MG63 (cell line): ENCODE measurements at places on chromosomes 7 and 10.

DNA sequence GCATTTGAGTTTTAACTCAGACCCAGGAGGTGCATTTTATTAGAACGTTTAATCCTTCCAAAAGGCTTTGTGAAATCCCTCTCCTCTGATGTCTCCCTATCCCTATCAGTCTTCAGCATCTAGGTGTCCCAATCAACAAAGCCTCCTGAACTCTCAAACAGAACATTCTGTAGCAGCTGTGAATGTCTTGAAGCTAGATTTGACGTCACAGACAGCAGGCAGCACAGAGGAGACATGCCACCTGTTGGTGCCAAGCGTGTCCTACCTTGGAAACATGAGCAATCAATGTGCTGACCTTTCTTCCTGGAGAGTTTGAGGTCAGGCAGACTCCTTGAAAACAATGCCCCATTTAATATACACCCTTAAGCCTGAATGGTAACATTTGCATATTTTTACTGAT lies 125.5 kb downstream of the RNLS start:
- no peak for DNase-seq

DNA sequence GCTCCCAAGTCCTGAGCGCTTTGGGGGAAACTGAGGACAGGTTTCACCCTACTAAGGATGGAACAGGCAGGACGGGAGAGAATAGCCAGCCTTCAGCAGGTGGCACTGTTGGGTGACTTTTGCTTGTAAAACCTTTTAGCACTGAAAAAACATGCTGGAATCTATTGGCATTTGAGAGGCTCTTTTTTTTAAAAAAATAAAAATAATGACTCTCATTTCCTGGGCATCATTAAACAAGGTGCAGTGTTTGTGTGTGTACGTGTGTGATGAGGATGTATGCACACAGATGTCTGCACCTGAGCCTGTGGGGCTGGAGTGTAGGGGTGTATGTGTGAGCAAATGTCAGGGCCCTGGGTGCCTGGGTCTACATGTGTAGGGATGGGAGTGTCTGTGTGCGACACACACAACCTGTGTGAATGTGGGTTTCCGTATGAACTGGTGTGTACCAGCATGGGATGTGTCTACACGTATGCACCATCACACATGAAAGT lies 177.9 kb downstream of the RPS24 start:
- DNase-seq, result peak; percentile 47

DNA sequence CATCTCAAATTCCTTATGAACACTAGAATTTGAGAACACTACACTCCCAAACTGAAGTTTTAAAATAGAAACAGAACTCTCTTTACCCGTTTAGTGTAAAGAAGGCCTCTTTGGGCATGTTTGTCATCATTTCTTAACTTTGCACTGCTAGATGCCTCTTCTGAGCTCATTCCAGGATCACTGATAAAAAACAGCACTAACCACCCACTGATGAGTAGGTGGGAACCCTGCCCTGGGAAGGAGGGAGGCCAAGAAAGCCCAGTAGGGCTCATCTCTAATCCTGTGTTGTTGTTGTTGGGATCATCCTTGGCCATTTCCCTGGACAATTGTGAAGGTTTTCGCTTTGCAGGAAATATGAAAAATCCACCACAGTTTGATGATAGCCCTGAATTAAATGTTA lies 68.2 kb downstream of the CUBN start:
- DNase-seq, result peak; percentile 90

GRCh38 chr10:124419635-124420034 lies 912 bp upstream of the OAT start:
- no peak for DNase-seq

DNA sequence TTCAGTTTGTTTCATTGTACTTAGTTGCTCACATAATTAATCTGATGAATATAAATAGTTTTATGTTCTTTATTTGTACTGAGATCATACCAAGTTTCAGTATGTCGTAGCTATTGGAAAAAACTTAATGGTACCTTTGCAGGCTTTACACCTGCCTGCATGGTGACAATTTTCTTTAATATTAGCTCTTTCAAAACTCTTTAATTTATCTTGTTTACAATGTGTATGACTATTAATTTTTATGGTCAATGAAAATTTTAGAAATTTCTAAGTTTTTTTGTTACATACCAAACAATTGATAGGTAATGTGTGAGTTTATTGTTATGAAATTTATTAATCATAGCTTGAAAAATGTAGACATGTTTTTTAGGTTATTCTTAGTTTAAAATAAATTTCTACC lies 4.0 kb downstream of the DYNC2I1 start:
- DNase-seq, result no peak

DNA sequence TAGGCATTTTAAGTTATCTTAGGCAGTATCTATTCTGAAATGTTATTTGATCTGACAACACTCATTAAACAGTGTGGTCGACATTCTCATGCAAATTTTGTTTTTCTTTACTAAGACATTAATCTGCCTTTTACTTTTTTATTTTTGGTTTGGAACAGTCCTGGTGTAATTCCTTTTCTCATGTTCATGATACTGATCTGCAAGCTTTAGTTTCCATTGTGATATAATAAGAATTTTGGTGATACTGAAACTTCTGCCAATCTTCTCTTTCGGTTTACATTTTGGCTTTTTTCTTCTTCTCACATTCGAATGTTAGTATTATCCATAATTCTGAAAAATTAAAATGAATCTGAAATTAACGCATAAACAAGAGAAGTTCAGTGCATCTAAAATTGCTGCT lies 281.9 kb upstream of the MTPN start:
- DNase-seq, result no peak

DNA sequence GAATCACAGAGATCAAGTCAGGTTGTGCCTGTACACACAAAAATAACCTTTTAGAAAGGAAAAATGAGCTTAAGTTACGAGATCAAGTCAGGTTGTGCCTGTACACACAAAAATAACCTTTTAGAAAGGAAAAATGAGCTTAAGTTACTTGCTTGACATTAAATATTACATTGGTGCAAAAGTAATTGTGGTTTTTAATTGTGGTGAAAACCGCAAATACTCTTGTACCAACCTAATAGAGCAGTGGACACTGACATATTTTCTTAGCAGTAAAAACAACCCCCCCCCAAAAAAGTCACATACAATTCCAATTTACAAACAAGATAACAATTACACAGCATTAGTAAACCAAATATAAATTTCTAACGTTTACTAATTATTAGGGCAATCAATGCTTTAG lies 595.6 kb downstream of the GRM8 start:
- no peak for DNase-seq

GRCh38 chr7:135719688-135720087 lies 8.3 kb downstream of the SLC13A4 start:
- no peak for DNase-seq

DNA sequence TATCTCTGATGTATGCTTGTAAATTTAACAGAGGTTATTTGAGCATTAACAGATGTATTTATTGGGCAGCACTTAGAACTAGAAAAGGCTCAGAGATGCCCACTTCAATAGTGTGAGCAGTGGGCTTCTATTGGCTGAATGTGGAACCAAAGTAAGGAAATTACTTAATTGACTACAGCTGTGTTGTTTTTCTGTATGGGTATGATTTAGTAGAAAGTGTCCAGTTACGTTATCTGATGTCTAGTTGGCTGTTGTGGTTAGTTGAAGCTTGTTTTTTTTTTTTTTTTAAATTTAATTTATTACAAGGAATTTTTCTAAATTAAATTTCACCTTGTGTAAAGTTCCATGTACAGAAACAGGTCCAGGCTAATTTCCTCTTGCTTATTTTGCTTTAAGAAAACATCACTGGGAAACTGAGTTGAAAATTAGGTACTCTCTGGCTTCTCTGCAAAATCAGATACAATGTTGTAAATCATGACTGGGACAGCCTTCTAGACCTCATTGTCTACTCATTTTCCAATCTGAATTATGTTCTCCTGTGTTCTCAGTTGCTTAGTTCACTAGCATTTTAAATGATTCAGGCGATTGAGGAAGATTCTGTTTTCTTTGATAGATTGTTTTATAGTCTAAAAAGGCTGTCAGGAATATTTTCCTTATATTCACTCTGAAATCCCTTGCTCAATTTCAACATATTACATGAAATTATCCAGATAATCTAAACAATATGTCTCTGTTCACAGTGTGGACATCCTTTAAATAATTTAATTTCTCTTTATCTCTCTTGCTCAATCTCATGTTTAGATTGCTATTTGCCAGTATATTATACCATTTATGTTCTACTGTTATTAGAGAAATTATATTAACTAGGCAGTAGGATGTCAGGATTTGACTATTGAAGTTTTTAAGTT lies 53.0 kb downstream of the PHF14 start:
- no peak for DNase-seq

GRCh38 chr7:66430164-66430545 lies 198.5 kb upstream of the KCTD7 start:
- DNase-seq, result no peak

GRCh38 chr7:47743965-47744591 lies 162.2 kb upstream of the TNS3 start:
- no peak for DNase-seq

GRCh38 chr10:33321516-33321915 lies 13.0 kb downstream of the NRP1 start:
- no peak for DNase-seq

GRCh38 chr7:112646783-112647182 lies 143.4 kb downstream of the TMEM168 start:
- DNase-seq, result no peak

DNA sequence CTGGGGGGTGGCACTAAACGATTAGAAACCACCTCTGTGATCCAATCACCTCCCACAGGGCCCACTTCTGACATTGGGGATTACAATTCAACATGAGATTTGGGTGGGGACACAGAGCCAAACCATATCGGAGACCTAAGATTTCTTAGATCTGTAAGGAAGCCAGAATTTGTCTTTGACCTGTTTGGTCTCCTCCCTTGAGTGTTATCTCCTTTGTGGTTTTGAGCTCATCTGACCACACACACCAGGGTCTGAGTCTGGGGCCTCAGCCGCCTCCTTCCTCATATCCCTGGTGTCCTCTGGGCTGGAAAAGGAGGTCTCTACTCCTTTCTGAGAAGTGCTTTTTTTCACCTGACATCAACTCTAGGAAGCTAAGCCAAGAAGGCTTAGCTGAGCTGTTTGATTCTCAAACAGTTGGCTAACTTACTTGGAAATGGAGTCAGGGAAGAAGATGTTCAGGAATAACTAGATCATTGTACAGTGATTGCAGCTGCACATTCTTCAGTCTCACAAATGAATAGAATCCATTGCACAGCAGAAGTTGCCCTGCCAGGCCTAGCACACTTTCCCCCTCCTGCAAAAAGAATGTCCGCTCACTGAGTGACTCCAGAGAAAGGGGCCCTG lies 167.4 kb downstream of the ARHGAP21 start:
- DNase-seq, result no peak

GRCh38 chr7:134514663-134515062 lies 12.7 kb upstream of the AKR1B10 start:
- no peak for DNase-seq

GRCh38 chr7:134856691-134857090 lies 77.3 kb downstream of the CALD1 start:
- DNase-seq, result no peak

DNA sequence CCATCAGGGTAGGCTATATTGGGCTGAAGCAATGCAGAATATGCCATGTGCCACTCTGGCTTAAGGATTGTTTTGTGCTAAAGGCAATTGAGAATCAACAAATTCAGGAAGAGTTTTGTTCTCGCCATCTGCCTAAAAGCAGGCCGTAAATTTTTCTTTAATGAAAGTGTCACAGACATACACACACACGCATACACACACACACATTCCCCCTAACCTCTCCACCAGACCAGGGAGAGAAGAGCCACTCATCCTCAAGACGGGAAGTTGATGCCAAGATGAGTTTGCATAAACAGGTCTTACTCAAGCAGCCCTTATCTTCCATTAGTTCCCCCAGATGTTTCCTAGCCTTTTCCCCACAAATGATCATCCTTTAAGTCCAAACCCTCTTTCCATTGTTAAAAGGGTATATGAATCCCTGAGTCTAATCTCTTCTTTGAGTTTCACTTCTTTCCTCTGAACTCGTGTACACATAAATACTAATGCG lies 59.6 kb upstream of the TRIM24 start:
- no peak for DNase-seq

GRCh38 chr7:45001138-45001694 lies 1.2 kb downstream of the CCM2 start:
- DNase-seq, result no peak

DNA sequence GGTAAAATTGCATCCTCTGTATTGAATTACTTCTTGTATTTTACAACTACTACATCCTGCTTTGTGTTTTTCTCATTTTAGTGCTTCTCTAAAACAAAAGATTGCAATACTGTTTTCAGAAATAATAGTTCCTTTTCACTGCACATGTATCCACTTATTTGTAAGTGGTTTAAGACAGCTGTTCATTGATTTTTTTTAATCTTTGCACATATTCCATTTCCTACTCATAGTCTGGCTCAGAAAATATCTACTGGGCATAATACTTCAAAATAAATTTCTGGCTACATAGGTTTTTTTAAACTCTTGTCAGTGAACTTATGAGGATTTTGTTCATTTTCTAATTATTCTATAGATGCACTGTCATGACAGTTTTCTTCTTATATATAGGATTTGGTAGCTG lies 54.8 kb downstream of the SND1 start:
- no peak for DNase-seq

- no peak for DNase-seq
Observed at GRCh38 chr7:151806204-151806603, 70.7 kb downstream of the PRKAG2 start.

GRCh38 chr7:67452516-67453026 lies 455.9 kb downstream of the TYW1 start:
- no peak for DNase-seq

GRCh38 chr10:29957236-29957635 lies 102.2 kb downstream of the JCAD start:
- DNase-seq, result no peak

DNA sequence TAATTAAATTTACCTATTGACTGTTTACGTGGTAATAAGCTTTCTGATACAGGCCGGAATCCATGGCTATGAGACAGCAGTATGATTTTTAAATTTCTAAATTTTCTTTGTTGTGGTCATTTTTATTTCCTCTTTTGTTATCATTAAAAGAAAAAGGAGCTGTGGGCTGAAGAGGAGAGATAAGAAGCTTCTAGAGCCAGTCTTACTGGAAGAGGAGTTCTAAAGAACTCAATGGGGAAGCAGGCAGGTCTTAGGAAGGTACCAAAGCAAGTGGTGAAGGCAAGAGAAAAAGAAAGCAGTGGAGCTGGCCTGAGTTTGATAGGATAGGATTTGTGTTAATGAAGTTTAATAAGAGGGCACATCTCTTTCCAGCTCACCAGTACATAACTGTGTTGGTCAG lies 1187.8 kb downstream of the CNTNAP2 start:
- DNase-seq, result no peak

GRCh38 chr10:79994556-79994955 lies 45.7 kb upstream of the SFTPD start:
- DNase-seq, result no peak

GRCh38 chr7:102934701-102935100 lies 21.9 kb downstream of the LRRC17 start:
- no peak for DNase-seq

DNA sequence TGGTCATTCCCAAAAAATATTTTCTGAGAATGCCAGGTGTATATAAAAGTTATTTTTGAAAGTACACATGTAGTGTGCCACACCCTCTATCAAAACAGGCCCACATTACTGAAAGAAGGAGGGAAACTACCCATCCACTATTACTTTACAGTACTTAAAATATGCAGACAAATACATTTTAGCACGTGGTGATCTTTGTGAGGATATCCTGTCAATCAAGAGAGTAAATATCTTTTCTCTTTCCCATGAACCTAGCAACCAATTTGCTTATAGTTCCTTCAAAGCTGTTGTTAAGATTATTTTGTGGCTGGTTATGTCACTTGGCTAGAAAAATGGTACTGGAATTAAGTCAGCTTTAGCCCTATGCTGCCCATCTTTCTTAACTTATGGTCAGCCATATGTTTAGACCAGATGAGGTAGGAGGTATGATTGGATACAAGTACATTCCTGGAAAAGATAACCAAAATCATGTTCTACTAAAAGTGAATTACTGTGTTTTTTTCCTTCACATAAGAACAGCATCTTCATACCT lies 70.1 kb downstream of the AUTS2 start:
- no peak for DNase-seq
